ENCODE measurements at places on chromosomes 4 and X. TPM values are rescaled to one million over a fixed set of nuclear protein-coding genes. Genes with fewer than 3 reads are reported as not detected.

The P2RY4 gene
- 0.14 TPM for total RNA-seq

The GAB1 gene
- total RNA-seq = 12.0 TPM

The RPS6KA6 gene
- under 0.01 TPM for total RNA-seq

The PPEF2 gene
- under 0.01 TPM for total RNA-seq

The REPS2 gene
- total RNA-seq = 0.14 TPM

The TAF1 gene
- 29.6 TPM for total RNA-seq

The FHDC1 gene
- under 0.01 TPM for total RNA-seq

The ARL9 gene
- total RNA-seq = 0.22 TPM

The TRIM61 gene
- total RNA-seq = 2.7 TPM

The ADGRL3 gene
- total RNA-seq = under 0.01 TPM

The UGT2B17 gene
- not detected for total RNA-seq

The FOXP3 gene
- not detected for total RNA-seq

The BBS12 gene
- total RNA-seq = 3.3 TPM

The PPP2R2C gene
- total RNA-seq = not detected

The ADGRG2 gene
- total RNA-seq = not detected

The HEPH gene
- total RNA-seq = 0.22 TPM

The TBC1D9 gene
- 18.0 TPM for total RNA-seq

The CLIC2 gene
- total RNA-seq = 0.22 TPM

The CD38 gene
- not detected for total RNA-seq

The FAM184B gene
- not detected for total RNA-seq

The NLRP2B gene
- total RNA-seq = not detected

The RTL5 gene
- 2.4 TPM for total RNA-seq

The NKAP gene
- total RNA-seq = 6.3 TPM

The SYAP1 gene
- total RNA-seq = 37.8 TPM

The FAT1 gene
- 122 TPM for total RNA-seq

The CLCN4 gene
- 7.2 TPM for total RNA-seq

The MAGEC1 gene
- not detected for total RNA-seq

Data from placental pericyte (primary cell).